ENCODE measurements at places on chromosomes 16 and 17.
A peak's percentile ranks its signal among the peaks of the same experiment; 100 is the strongest.

DNA sequence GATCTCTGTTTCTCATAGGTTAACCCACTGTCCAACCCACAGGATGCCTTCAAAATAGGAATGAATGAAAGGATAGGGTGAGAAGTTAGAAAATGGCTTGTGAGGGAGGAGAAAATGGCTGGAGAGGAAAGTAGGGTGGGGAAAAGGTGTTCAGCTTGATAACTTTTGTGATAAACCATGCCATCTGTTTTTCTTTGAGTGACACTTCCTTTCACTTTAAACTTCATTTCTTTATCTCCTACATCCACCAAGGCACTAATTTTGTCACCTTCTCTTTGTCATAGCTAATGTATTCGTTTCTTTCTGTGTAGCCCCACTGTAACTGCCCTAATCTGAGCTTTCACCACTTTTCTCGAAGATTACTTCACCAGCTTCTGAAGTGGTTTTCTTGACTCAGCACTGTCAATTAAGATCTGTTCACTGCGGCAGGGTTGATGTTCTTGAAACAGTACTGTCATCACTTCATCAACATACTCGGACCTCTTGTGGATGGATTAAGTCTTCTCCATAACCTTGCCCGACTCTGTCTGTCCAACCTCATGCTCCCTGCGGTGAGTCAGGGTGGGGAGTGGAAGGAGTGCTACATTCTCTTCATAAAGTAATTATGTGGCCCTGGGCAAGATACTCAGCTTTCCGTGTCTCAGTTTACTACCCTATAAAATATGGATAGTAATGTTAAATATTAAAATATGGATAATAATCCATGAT is 5.5 kb upstream of the KRT10 start:
- no peak for DNase-seq

GRCh38 chr17:74842599-74843351 is 16.9 kb downstream of the GRIN2C start:
- DNase-seq, result no peak

DNA sequence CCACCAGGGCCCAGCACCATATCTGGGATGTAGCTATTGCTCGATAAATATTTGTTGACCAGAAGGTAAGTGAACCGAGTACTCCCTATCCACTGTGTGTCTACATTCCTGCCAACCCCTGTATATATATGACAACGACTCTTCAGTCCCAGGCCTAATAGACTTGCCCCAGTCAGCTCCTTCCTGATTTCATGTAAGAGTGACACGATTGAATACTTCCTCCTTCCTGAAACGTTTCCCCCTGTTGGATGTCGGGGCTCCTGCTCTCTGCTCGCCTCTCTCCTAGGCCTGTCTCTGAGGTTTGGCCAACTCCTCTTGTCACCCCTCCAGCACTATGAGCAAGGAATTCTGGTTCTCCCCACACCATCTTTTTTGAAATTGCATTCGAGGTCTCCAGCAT is 178.9 kb downstream of the PRKCA start:
- DNase-seq, result no peak

- DNase-seq, result no peak
Observed at GRCh38 chr17:17987901-17988300, 15.2 kb downstream of the DRC3 start.

- no peak for DNase-seq
Observed at GRCh38 chr17:29973005-29973404, 31.6 kb downstream of the EFCAB5 start.

- DNase-seq, result no peak
Observed at GRCh38 chr16:66099306-66099705, 267.2 kb upstream of the CDH5 start.

DNA sequence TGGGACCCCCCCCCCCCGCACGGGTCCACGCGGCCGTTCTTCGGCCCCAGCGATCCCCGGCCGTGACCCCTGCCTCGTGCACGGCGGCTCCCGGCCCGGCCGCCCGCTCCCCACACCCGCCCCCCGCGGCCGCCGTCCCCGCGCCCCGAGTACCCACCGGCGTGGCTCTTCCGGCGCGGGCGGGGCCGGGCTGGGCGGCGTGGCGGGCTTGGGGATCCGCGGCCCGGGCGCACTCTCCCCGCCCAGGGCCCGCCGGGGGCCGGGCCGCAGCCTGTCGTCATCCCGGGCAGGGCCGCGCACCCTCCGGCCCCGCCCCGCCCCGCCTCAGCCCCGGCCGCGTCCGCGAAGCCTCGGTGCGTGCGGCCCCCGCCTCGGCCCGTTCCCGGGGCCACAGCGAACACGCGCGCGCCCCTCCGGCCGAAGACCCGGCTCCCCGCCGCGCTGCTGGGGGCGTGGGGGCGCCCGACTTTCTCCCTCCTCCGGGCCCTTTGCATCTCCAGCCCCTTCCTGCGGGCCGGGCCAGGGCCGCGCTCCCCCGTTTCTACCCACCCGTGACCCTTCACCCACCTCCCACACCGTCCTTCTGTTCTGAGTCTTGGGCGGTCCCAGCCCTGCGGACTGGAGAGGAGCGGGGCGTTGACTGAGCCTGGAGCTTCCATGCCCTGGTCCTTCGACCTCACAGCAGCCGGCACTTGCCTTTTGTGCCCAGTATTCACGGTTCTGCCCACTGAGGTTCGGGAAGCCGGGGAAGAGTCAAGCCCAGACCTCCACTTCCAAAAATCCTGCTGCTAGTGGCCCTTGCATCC is 840 bp downstream of the MYO1C start:
- no peak for DNase-seq

DNA sequence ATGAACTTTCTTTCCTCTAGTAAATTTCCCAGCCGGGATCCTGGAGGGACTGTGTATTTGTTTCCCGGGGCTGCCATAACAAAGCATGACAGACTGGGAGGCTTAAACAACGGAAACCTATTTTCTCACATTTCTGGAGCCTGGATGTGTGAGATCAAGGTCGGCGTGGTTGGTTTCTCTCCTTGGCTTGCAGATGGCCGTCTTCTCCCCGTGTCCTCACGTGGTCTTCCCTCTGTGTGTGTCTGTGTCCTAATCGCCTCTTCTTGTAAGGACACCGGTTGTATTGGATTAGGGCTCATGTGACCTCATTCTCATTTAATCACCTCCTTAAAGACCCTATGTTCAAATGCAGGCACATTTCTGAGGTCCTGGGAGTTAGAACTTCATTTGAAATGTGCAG is 22.0 kb upstream of the USP10 start:
- DNase-seq, result no peak

DNA sequence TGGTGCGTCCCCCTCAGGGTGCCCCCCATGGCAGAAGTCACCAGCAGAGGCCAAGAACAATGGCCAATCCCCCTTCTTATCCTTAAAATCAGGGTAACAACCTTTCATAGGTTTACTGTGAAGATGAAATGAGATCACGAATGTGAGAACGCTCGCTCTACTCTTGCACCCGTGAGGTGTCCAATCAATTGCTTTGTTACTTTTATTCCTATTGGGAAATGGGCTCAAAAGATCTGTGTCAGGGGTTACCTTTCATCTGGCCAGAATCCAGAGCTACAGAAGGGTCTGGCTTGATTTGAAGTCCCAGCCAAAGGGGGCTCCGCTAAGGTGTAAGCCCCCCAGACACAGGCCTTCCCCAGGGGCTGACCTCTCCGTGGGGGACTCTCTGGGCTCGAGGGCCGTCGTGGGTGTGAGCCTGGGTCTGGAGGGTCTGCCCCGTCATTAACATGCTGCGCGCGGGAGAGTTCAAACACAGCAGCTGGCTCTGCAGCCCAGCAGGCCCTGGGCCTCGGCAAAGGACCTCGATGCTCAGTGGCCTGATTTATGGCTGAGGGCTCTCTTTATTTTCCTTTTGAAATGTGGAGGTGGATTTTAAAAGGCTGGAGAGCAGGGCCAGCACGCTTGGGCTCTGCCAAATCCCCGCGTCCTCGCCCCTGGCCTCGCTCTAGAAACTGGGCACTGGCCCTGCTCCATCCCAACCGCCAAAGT is 10.4 kb downstream of the ABR start:
- no peak for DNase-seq

- no peak for DNase-seq
Observed at GRCh38 chr16:87068762-87069150, 248.4 kb downstream of the C16orf95 start.

DNA sequence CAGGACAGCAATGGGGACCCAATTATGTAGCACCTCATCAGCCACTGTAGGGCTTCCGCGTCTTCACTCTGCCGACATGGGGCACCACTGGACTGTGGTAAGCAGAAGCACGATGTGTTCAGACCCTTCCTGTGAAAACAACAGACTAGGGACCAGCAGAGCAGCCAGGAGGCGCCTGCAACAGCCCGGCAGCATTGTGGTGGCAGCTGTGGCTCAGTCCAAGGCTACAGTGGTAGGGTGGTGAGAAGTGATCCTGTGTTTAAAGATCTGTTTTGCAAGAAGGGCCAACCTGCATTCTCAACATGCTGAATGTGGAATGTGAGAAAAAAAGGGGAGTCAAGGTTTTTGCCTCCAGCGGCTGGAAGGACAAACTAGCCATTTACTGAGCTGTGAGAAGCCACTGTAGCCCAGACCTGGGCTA is 80.8 kb downstream of the GAS7 start:
- DNase-seq, result no peak

GRCh38 chr17:75547091-75547490 is 21.6 kb downstream of the LLGL2 start:
- no peak for DNase-seq

GRCh38 chr17:79777894-79778503 is at the start of gene CBX2:
TSS of gene CBX2 (plus strand) at chr17:79778148. CDS start at chr17:79778236, 88 bp downstream.
- peak; percentile 74 for DNase-seq

GRCh38 chr17:16352667-16353316 is 477 bp downstream of the CENPV start:
- DNase-seq, result peak; percentile 23

DNA sequence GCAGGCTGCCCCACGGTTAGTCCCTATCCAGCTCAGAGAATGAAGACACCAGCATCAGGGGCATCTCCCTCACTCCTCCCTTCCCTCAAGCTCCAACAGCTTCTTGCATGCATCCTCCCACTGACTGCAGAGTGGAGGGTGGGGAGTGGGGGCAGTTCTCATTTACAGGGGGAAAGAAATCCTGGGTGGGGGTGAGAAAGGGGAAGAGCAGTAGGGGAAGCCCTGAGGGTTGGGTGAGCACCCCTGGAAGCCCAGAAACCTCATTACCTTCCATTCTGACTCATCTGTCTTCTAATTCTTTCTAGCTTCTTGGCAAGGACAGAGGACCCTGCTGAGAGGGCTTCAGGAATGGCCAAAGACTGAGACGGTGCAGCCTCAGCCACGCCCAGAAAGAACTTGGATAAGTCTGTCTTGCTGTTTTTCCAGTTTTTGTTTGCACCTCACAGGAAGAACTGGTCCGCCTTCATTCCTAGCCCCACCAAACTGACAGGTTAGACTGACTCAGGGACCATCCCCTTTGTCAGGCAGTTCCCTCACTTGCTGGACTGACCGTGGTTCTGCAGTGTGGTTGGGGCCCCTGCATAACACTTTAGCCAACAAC is 52.5 kb upstream of the WSB1 start:
- no peak for DNase-seq

DNA sequence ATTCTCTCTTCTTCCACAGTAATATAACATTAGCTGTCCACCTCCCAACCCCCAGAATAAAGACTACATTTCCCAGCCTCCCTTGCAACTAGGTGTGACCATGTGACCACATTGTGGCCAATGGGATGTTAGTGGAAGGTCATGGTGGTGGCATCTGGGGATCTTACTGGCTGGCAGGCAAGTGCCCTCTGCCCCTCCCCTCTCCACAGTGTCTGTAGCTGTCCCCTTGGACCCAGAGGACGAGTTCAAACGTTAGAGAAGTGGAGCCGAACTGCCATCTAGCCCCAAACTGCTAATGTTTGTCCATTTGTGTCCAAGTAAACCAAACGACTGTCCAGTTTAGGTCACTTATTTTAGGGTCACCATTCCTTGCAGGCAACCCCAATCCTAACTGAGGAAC is 26.6 kb upstream of the KCNG4 start:
- DNase-seq, result peak; percentile 6

DNA sequence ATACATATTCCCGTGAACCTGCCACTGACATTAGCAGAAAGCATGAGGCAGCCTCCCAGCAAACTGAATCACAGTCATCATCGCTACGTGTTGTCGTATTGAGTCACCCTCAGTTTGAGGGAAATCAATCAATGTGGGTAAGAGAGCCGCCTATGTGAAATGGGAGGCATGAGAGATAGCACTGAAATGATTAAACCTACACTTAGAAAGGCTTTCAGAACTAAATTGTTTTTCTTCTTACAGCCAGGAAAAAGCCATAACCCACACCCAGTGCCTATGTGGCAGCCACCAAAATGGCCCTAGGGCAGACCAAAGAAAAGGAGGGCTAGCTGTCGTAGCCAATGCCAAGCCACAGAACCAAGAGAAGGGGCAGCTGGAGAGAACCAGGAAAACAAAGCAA is 90.5 kb downstream of the ADAMTS18 start:
- DNase-seq, result no peak

DNA sequence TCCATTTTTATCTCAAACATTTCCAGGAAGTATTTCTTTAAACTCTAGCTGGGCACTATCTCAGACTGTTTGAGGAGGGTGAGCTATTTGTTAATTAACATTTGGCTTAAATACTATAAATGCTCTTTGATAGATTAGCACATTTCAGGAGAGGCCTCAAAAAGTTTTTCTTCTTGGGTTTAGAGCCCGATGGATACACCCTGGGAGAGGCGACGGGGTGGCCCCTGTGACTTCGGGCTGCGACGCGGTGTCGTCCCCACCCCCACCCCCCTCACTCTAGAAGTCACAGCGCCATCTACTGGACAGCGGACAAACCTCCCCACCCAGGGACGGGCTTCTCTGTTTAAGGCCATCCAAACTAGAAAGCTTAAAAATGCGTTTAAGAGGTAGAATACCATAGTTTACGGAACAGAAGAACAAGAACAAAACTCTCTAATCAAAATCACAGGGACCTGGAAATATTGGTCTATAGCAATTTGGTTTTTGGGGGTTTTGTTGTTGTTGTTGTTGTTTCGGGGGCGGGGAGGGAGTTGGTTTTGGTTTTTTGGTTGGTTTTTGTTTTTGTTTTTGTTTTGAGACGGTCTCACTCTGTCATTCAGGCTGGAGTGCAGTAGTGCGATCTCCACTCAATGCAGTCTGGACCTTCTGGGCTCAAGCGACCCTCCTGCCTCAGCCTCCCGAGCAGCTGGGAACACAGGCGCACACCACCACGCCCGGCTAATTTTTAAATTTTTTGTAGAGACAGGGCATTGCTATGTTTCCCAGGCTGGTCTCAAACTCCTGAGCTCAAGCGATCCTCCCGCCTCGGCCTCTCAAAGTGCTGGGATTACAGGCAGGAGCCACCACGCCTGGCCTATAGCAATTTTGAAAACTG is 254.4 kb downstream of the C16orf95 start:
- no peak for DNase-seq

GRCh38 chr17:49762151-49762941 is 1.6 kb downstream of the FAM117A start:
- DNase-seq, result no peak

DNA sequence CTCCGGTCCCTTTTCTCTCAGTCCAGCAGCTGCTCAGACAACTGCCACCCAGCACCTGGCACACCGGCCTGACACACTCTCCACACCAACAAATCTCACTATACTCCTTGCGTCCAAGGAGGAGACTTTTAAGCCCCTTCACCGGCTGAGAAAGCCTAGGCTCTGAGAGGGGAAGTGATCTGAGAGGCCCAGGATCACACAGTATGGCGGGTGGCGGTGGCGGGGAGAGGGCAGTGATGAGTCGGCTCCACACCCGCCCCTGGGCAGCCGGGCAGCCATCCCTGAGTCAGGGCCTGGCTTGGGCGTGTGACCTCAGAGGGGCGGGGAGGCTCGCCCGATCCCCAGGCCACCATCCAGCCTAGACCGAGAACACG is 569 bp downstream of the FLII start:
- peak; percentile 29 for DNase-seq

- DNase-seq, result no peak
Observed at GRCh38 chr16:26524846-26525245, 541.9 kb upstream of the C16orf82 start.
